ENCODE measurements at places on chromosomes 6 and 20.

DNA sequence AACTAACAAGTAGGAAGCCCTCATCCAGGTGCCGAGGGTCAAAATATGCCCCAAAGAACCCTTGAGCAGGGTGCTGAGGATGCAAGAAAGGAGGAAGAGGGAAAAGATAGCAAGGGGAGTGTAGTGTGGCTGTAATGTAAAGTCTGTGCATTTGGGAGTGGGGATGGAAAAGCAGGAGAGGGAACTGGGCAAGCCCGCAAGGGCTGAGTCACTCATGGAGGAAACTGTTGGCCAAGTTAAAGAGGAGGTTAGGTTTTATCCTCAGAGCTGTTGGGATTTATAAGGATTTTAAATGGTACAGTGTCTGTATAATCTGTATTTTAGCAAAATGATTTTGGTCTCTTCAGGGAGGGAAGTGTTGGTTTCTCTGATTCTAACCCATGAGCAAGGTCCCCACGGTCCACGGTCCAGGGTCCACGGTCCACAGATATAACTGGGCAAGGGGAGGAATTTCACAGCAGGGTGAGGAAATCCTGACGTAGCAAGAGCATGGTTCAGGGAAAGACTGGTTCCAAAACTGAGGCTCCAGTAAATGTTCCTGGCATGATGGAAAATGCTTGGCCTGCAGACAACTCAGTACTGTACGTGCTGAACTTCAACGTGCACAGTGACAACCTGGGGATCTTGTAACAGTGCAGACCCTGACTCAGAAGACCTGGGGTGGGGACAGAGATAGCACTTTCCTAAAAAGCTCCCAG lies 759.8 kb downstream of the PTPRT start:
- no peak for DNase-seq

DNA sequence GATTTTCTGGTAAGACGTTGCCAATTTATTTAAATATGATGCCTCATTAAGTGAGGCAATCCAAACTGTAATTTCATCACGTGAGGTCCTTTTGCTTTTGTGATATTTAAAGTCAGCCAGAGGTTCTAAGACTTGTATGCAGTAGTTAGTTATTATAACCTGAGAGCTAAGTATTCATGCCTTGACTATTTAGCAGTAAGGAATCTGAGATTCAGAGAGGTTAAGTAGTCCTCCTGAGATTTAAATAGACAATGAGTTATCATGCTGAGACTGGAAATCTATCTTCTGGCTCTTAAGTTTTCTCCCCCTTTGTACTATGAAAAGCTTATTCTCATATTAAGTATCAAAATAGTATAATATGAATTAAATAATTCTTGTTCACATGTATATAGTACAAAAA lies 158.0 kb downstream of the UTRN start:
- DNase-seq = no peak

DNA sequence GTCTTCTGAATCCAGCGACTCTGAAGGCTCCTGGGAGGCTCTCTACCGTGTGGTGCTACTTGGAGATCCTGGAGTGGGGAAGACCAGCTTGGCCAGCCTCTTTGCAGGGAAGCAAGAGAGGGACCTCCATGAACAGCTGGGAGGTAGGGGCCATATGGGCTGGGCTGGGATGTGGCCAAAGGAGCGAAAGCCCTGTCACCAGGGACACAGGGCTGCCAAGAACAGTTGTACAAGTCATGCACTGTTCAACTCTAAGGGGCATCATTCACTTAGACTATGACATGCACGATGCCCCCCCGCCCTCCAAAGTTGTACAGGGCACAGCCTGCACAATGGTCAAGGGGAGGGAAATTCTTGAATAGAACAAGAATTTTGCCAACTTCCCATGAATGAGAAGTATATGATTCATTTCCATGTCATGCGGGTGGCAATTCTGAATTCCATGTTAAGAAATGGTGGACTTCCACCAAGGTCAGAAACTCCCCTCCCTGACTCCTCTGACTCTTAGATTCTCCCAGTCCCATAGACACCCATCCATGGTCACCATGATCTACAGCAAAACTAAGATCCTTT lies 1.6 kb downstream of the REM1 start:
- DNase-seq = no peak

DNA sequence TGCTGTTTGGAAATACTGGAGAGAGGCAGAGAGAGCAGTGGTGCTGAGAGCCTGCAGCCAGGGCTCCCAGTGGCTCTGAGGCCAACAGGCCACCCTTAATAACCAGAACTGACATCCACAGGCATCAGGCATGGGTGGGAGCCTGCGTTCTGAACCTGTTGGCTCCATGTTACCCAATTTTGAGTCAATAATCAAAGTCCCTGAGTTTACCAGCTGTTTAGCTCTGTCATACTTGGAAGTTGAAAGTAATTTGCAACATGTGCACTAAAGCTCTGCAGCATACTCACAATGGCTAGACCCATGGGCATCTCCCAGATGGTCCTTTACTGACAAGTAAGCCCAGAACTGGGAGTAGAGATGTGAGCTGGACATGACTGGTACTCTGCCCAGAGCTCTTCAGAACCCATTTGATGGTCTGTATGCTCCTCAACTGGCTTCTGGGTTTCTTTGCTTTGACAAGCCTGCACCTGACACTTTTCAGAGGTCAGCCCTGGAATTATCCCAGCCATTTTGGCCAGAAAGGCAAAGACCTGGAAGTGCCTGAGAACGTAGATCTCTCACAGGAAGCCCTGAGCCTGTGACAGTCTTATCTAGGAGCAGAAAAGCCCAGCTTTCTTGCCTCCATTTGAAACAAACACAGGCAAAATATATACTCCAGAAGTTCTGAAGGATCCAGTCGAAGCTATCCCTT lies 122.4 kb upstream of the CITED2 start:
- DNase-seq = no peak

DNA sequence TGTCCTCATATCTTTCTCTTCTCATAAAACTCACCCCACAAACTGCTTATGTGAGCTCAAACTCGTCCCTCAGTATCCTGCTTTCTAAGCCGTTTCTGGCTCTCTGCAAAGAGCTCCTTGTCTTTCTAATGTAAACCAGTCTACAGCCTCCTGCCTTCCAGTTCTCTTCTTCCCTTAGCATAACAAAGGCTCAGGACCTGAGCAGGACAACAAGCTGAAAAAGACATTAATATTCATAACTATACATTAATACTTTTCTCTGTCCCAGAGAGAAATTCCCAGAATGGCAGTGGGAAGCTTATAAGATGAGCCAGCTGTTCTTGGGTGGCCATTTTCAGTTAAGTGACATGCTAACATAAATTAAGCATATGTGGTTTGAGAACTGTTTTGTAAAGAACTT lies 207.0 kb upstream of the TCF21 start:
- DNase-seq = no peak
